Suppressor macrophage treated with lipopolysaccharide for 4 hours (primary cell): ENCODE measurements at places on chromosomes 7 and 10.

DNA sequence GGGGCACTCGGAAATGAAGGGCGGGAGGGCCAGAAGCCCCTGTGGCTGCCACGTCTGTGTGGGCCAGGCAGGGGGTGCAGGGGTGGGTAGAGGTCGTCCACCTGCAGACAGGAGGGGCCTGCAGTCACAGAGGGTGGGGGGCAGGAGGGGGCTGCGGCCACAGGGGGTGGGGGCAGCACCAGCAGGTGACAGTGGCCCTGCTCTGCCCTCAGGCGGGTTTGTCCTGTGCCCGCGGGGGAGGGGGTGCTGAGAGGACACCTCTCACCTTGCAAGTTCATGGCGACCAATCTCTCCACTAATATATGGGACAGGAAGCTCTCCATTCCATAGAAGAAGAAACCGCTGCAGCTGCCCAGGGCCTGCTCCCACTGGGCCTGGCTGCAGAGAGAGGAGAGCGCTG lies 26.6 kb upstream of the NKX6-2 start:
- no peak for DNase-seq

DNA sequence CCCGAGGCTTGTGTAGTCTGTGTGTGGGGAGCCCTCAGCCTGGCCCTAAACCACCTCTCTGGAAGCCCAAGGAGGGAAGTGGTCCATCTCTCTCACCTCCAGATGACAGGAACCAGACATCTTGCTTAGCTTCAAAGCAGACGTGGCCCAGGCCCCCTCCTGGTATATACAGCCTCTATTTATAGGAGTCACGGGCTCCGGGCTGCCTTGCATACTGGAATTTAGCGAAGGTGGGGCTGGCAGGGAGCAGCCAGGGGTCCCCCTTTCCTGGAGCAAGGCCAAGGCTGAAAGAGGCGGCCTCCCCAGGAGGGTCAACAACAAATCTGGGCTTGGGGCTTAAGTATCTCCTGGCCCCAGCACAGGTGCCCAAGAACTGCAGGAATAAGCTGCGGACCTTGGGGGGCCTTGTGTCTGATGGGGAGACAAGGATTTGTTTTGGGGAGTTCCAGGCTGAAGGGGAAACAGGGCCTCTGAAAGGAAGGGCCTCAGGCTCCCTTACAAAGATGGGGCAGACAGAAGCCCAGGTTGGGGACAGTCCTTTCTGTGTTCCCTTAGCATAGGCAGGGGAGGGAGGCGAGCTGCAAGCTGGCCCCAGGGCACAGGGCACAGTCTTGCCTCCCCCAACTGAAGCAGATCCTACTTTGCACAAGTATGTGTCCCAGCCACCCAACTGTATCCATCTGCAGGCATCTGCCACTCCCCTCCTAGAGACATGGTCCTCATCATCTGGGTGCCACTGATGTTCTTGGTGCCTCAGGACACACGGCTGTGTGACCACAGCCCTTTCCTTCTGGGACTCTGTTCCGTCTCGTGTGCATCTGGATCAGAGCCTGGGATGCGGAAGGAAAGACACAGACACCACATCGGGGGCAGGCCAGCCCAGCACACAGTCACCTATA lies 11.9 kb downstream of the ZCCHC24 start:
- no peak for DNase-seq

DNA sequence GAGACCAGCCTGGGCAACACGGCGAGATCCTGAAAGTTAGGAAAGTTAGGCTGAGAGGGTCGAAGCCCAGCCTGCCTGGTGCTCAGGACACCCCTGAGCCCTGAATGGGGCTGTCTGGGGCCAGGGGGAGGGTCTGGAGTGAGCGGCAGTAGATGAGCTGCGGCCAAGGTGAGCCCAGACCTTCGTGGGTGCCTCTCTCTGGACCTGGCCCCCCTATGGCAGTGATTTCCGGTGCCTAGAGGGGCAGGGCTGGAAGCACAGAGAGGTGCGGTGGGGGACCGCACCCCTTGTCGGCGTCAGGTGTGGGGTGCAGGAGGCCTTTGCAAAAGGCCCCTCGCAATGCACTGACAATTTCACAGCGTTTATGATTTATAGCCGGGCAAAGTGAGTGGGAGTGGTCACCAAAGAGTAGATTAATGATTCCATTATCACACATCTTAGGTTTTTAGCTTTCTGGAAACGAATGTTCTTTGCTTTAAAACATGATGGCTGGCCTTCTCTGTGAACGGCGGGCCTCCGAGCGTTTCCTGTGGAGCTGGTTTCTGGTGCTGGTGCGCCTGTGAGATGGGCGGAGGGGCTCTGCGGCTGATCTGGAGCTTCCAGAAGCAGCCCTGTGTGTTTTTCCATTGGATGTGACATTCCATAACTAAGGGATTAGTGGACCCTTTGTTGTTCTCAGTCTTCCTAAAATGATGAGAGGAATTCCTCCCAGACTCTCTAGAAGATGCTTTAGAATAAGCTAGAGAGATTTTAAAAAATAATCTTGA lies 171.0 kb upstream of the ZNF32 start:
- DNase-seq, result no peak

- DNase-seq, result peak; percentile 97
Observed at GRCh38 chr7:152025077-152025936, at the start of gene GALNT11. Gene GALNT11 (plus strand): TSS chr7:152025674. CDS start chr7:152094228, 68,554 bp downstream.

DNA sequence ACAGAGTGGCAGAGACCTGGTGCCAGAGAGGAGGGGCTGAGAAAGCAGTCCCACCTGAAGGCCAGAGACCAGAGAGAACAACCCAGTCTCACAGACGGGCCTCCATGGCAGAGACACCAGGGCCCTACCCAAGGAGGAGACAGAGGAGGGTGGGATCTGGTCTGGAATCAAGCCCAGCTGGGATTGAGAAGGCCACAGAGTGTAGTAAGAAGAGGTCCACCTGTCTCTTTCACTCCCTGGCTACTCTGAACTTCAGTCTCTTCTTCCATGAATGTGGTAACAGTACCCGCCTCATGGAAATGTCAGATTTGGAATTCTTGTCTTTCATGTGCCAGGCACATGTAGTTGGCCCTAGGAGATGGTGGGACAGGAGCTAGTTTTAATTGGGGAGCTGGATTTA lies 55.6 kb downstream of the CLIP2 start:
- no peak for DNase-seq

GRCh38 chr10:69234447-69234846 lies 14.3 kb downstream of the HKDC1 start:
- DNase-seq, result no peak

GRCh38 chr10:7589748-7590147 lies 77.0 kb downstream of the ITIH5 start:
- DNase-seq, result no peak
